ENCODE measurements at places on chromosomes 6 and 20.

GRCh38 chr6:162478192-162478671 is 249.3 kb downstream of the PRKN start:
- DNase-seq = no peak

- peak; percentile 88 for DNase-seq
Measured at GRCh38 chr20:63941282-63942081, 14.7 kb downstream of the UCKL1 start.

- no peak for DNase-seq
Measured at GRCh38 chr6:33075568-33076405, at the start of gene HLA-DPB1. Gene HLA-DPB1 (plus strand): TSS chr6:33075990. CDS start chr6:33076042, 52 bp downstream.

- DNase-seq = no peak
Measured at GRCh38 chr6:148864941-148865340, 118.1 kb downstream of the UST start.

- DNase-seq = peak; percentile 42
Measured at GRCh38 chr6:130872250-130873095, 45.3 kb downstream of the SMLR1 start.

- DNase-seq = no peak
Measured at GRCh38 chr6:144543006-144543871, 258.1 kb downstream of the UTRN start.

- DNase-seq = peak; percentile 58
Measured at GRCh38 chr6:148934539-148934938, 187.7 kb downstream of the UST start.

DNA sequence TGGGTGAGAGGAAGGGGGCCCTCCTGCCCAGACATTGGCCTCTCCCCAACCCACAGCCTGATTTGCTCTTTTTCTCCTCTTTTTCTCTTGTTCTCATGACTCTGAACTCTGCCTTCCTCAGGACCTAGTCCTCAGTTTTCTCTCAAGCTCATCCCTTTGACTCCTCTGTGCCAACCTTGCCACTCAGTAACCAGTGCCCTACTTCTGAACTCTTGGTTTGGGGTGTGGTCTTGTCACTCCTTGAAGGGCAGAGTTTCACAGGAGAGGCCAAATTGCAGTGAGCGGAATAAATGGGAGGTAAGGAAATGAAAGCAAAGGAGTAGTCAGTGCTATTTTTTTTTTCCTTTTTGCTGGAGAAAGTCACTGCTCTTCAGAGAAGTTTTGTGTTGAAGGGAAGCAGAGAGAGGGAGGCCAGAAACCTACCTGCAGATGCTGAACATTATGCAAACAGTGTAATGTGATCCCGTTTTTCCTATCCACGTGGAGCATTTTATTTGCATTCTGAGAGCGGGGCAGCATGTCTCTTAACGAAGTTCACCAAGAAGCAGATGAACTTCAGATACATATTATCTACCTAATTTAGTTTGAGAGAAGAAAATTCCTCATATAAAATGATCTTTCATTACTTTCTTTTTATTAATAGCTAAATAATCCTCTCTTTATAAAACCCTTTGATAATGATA is 26.9 kb downstream of the CFAP61 start:
- DNase-seq = no peak

- no peak for DNase-seq
Measured at GRCh38 chr6:42410861-42411260, 40.9 kb downstream of the TRERF1 start.
